Stimulated activated CD4-positive, alpha-beta T cell treated with anti-CD3 and anti-CD28 coated beads, Interleukin-4, amount 100 ng/mL, for 4 hours (primary cell): ENCODE measurements at places on chromosomes 4 and X.

GRCh38 chrX:53659039-53659438 is 27.5 kb downstream of the HUWE1 start:
- no peak for DNase-seq

- no peak for DNase-seq
Observed at GRCh38 chrX:41087201-41087600, 2.0 kb downstream of the USP9X start.

- no peak for DNase-seq
Observed at GRCh38 chr4:85452058-85452731, 22.8 kb upstream of the ARHGAP24 start.

- DNase-seq: no peak
Observed at GRCh38 chr4:41550308-41550707, 12.4 kb downstream of the LIMCH1 start.

- DNase-seq: no peak
Observed at GRCh38 chrX:16172391-16172790, 5.1 kb downstream of the MAGEB17 start.

- DNase-seq: no peak
Observed at GRCh38 chr4:180261346-180261745, 1981.9 kb upstream of the TENM3 start.

- no peak for DNase-seq
Observed at GRCh38 chrX:129478516-129478915, 44.8 kb downstream of the SMARCA1 start.

- peak; percentile 74 for DNase-seq
Observed at GRCh38 chrX:71618303-71618721, at the start of gene CXCR3. TSS of gene CXCR3 (minus strand) at chrX:71618511. CDS start at chrX:71618449, 62 bp downstream.

DNA sequence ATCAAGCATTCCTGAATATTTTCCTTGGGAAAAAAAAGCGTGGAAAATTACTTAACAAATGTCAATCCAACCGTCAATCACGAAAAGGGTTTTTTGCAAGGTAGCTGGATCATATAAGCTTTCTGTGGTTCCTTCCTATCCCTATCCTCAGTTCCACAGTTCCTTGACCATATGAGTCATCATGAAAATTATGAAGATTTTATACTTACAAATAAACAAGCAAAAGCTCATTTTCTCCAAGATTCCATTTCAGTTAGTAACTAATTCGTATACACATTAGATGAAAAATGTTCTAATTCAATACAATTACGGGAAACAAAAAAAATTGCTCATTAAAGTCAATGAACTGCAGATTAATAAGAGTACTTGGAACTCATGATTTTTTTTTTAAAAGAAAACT is 228.8 kb downstream of the NSUN7 start:
- DNase-seq: no peak

- DNase-seq: no peak
Observed at GRCh38 chr4:113616443-113616842, 145.1 kb downstream of the CAMK2D start.

DNA sequence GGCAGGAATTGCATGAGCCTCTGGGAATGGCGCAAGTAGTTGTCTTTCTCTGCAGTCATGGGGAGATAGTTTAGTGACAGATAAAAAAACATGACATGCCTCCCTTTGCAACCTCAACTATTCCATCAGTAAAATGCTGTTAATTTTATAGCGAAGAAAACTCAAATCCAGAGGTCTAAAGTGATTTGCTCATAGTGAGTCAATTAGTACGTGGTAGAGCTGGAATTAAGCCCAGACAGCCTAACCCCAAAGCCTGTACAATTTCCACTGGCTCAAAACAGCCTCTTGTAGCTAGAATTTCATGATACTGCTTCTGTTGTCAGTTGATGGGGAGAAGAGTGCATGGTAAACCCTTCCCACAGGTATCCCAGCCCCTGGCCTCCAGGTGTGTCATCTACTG is 81.3 kb upstream of the TRPC5 start:
- no peak for DNase-seq

GRCh38 chr4:173651651-173652282 is 121.7 kb upstream of the HAND2 start:
- no peak for DNase-seq

DNA sequence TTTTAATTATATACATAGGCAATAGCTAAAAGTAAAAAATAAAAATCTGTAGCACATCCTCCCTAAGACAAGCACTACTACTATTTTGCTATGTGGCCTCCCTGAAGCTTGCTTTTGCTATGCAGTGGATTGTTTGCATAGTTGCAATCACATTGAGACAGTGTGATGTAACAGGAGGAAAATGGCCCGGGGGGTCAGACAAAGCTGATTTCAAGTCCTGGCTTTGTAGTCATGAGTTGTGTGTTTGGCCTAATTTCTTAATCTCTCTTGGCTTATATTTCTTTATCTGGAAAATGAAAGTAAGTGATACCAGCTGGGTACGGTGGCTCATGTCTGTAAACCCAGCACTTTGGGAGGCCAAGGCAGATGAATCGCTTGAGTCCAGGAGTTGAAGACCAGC is 166.6 kb downstream of the LHFPL1 start:
- DNase-seq: no peak

- no peak for DNase-seq
Observed at GRCh38 chr4:80459918-80460473, 124.5 kb downstream of the CFAP299 start.

DNA sequence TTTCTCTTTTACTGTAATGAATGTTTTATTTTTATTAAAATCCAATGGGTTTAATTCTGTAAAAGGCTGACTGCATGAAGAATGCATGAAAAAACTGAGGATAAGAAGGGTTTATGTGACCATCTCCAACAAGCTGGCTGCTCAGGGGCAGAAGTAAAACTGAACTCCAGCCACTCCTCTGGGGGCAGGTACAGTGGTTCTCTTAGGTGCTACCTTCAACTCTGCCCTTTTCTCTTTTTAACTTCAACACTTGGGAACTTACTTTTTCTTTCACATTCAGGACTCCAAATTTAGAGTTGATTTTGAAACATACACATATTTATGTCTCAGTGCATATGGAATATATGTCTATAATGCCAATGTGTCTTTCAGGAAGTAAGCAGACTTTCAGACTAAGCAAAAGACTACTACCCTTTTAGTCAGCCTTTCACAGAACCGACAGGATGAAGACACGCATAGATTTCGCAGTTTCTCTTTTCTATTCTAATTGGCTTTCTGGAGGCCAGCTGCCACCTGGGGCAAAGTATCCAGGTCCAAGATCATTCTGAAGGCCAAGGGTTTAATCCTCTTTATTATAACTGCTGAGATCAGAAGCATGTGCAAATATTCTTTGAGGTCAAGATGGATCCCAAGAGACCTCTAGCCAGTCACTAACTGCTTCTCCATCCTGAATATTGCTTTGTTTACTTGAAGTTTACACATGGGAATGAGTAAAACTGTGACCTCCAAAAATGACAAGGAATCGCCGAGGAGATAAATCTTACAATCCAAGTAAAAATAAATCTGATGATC is 30.7 kb downstream of the HS3ST1 start:
- DNase-seq: no peak

DNA sequence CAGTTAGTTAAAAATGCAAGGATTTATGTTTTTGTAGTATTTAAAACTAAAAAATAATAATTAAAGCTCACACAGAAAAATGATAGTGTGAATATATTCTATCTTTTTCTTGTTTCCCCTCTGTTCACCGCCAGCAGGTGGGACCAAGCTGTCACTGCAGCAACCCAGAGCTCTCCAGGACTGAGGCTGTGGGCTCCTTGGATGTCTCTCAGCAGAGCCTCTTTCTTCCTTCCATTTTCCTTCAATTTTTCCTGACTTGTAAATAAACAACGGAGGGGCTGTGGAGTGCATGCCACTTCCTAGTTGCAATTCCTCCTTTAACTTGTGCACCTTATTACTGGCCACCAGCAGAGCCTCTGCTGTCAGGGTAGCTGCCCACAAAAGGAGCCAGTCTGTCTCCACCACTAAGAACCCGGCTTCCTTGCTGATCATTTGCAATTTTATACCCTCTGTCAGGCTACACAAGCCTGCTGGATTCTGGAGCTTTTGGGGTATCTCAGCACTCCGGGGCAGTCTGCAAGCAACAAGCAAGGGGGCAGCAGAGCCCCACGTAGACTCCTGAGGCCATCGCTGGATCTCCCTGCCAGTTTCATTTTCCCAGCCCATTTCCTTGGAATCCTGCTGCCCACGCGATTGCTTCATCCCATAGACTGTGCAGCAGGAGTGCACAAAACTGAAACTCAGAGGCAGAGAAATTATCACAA is 1467.4 kb downstream of the C4orf33 start:
- no peak for DNase-seq

- no peak for DNase-seq
Observed at GRCh38 chr4:146318894-146319293, 104.6 kb downstream of the REELD1 start.

DNA sequence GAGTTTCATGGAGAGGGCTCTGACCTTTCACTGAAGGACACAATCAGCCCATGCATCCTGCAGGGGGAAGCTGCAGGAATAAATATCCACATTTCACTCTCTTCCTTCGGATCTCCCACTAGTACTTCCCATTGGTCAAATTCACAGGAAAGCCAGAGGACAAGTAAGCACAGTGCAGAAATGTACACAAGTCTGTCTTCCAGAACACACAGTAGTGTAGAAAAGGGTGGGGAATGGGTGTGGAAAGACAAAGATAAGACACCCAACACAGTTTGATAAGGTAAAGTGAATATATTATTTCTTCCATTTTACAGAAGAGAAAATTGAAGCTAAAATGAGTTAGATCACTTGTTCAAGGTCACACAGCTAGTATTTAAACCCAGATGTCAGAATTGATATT is 81.1 kb upstream of the PCDH19 start:
- no peak for DNase-seq

DNA sequence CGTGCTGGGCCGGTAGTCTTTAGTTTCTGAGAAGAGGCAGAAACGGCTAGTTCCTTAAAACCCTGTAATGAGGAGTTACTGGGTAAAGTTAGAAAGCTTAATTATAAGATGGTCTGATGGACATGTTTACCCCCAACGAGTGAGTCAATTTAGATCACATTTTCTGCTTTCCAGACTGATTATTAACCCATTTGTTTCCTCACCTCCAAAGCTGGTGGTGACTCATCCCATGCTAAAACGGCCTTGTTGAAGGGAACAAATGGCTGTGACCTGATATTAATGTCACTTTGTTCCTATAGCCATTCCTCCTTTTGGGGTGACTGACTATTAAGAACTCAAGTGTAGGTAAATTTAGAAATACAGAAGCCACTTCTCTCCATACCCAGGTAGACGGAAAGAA is 232.0 kb downstream of the KCNIP4 start:
- DNase-seq: no peak

DNA sequence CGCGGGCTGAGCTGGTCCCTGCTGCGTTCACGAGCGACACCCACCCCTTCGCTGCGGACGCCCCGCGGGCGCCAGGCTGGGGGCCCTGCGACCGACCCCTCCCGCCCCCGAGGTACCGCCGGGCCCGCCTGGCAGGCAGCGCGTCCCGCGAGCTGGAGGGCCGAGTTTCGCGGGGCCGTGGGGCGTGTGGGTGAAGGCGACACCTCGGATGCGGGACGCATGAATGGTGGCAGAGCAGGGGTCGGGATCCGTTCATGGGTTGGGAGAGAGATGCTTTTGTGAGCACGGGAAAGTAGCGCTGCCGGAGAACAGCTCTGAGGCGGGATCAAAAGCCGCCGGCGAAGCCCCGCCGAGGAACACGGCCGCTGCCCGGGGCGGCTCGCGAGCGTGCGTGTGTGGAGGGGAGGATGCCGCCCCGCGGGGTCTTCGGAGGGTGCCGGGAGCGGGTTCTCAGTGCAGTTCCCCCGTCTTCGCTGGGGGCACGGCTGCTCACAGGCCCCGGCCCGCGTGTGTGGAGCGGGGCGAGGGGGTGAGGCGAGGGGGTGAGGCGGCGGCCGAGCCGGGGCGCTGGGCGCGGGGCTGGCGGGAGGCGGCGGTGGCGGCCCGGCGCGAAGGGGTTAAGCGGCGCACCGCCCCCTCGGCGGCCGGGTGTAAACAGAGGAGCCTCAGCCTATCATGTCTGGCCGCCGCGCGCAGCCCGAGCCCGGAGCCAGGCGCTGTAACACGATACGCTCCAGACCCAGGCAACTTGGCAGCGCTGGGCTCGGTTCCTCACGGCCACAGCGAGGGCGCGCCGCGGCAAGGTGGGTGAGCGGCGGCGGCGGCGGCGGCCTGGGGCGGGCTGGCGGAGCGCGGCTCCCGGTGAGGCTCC is 205.3 kb downstream of the TENM3 start:
- DNase-seq: peak; percentile 50

DNA sequence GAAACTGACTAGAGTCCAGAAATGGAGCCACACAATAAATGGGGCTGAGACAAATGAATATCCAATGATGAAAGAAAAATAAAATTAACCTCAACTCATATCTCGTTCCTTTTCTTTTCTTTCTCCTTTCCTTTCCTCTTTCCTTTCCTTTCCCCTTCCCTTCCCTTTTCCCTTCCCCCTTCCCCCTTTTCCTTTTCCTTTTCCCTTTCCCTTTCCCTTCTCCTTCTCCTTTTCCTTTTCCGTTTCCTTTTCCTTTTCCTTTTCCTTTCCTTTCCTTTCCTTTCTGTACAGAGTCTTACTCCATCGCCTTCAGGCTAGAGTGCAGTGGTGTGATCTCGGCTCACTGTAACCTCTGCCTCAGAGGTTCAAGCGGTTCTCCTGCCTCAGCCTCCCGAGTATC is 146.3 kb downstream of the RTL9 start:
- DNase-seq: no peak

- DNase-seq: no peak
Observed at GRCh38 chrX:24243188-24243587, 70.7 kb downstream of the SUPT20HL2 start.

- no peak for DNase-seq
Observed at GRCh38 chr4:4439782-4440181, 52.9 kb downstream of the NSG1 start.

- no peak for DNase-seq
Observed at GRCh38 chr4:113969709-113970334, 9.6 kb downstream of the ARSJ start.

GRCh38 chr4:89482251-89482650 is 174.7 kb upstream of the GPRIN3 start:
- no peak for DNase-seq
